Neural crest cell (in vitro differentiated cells): ENCODE measurements at places on chromosomes 3 and 15.

DNA sequence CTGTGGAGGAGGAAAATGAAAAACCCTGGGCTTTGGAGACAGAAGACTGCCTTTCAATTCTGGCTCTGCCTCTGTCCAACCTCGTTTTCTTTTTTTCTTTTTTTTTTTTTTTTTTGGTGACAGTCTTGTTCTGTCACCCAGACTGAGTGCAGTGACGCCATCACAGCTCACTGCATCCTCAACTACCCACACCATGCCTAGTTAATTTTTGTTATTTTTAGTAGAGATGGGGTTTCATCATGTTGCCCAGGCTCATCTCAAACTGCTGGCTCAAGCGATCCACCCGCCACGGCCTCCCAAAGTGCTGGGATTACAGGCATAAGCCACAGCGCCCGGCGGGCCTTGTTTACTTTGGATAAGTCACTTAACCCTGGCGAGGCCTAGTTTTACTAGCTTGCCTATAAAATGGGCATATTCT lies 66.3 kb upstream of the SLC25A26 start:
- DNase-seq: no peak

- DNase-seq: no peak
Observed at GRCh38 chr3:12856626-12857025, 15.3 kb upstream of the RPL32 start.

DNA sequence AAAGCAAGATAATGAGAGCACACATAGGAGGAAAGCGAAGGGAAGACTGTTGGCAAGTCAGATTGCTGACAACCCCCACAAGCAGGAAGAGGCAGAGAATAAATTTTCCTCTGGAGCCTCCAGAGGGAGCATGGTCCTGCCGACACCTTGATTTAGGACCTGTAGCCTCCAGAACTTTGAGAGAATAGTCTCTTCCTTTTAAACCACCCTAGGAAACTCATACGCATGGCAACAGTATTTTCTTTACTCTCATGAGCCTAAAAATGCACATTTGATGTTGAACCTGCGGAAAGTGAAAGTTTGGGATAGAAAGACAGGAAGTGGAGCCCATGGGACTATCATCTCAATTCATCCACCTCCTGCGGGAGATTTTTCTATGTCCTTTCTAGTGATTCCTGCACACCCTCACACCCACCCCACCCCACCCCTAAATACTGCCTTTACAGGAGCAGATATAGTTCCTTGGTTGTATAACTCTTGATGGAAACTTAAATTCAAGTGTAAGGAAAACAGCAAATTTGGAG lies 116.7 kb upstream of the LPP start:
- DNase-seq: no peak

GRCh38 chr3:43503067-43503728 lies 118.6 kb downstream of the ANO10 start:
- no peak for DNase-seq

DNA sequence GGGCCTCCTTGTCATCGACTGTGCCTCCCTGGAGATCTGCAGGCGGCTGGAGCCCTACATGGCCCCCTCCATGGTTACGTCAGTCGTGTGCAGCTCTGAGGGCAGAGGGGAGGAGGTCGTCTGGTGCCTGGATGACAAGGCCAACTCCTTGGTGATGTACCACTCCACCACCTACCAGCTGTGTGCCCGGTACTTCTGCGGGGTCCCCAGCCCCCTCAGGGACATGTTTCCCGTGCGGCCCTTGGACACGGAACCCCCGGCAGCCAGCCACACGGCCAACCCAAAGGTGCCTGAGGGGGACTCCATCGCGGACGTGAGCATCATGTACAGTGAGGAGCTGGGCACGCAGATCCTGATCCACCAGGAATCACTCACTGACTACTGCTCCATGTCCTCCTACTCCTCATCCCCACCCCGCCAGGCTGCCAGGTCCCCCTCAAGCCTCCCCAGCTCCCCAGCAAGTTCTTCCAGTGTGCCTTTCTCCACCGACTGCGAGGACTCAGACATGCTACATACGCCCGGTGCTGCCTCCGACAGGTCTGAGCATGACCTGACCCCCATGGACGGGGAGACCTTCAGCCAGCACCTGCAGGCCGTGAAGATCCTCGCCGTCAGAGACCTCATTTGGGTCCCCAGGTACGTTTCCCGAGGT lies 146.5 kb downstream of the LRRK1 start:
- no peak for DNase-seq

DNA sequence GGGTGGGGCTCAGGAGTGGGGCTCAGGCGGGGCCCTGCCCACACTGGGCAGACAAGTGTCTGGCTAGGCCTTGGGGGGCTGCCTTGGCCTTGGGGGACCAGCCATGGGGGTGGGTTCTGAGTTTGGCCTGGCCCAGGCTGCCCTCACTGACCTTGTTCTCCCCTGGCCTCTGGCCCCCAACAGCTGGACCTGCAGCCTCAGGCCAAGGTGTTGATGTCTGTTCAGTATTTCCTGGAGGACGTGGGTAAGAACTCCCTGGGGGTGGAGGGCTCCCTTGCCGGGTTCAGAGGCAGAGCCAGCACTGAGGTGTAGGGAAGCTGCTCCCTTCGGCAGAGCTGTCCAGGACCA lies 20.0 kb downstream of the PRKCD start:
- no peak for DNase-seq

- DNase-seq: no peak
Observed at GRCh38 chr3:8625991-8626390, 18.6 kb downstream of the SSUH2 start.

GRCh38 chr3:161915418-161915750 lies 418.8 kb downstream of the OTOL1 start:
- no peak for DNase-seq

- DNase-seq: no peak
Observed at GRCh38 chr3:146431240-146431639, 38.1 kb downstream of the PLSCR2 start.

- no peak for DNase-seq
Observed at GRCh38 chr3:89635137-89635536, 527.7 kb downstream of the EPHA3 start.

- no peak for DNase-seq
Observed at GRCh38 chr3:3133500-3133899, 6.8 kb downstream of the TRNT1 start.

DNA sequence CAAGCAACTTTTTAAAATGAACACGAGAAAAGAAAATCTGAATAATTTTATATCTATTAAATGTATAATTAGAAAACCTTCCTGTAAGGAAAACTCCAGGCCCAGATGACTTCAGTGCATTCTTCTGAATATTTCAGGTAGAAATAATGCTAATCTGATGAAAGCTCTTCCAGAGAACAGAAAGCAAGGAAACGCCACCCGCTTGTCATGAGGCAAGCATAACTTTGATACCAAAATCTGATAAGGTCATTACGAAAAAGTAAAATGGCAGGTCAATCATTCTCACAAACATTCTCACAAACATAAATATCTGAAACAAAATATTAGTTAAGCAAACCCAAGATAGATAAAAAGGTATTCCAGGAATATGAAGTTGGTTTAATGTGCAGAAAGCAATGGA lies 60.6 kb upstream of the PCSK6 start:
- DNase-seq: no peak

GRCh38 chr15:66733976-66734375 lies 31.9 kb downstream of the SMAD6 start:
- no peak for DNase-seq

GRCh38 chr3:122826278-122826677 lies 31.4 kb downstream of the SLC49A4 start:
- no peak for DNase-seq

- no peak for DNase-seq
Observed at GRCh38 chr3:78703944-78704343, 1063.9 kb downstream of the ROBO1 start.

GRCh38 chr3:63030666-63031065 lies 155.4 kb upstream of the CADPS start:
- no peak for DNase-seq

DNA sequence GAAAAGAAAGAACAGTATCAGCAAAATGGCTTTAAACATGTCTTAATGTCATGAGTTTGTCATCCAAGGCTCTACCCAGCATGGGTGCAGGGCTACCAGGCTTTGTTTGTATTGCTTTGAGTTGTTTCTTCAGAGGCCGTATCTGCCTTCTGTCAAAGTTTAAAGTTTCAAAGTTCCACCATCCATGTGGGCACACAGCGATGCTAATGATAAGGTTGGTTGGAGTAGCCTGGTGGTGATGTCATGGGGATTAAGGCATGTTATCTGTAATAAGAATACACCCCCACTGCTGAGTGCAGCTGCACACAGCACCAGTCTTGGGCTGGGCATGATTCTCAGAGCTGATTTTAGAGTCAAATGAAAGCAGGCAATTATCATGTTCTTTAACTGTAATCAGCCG lies 72.0 kb upstream of the LRTM1 start:
- DNase-seq: no peak

- no peak for DNase-seq
Observed at GRCh38 chr15:94205366-94205765, 26.0 kb upstream of the MCTP2 start.

DNA sequence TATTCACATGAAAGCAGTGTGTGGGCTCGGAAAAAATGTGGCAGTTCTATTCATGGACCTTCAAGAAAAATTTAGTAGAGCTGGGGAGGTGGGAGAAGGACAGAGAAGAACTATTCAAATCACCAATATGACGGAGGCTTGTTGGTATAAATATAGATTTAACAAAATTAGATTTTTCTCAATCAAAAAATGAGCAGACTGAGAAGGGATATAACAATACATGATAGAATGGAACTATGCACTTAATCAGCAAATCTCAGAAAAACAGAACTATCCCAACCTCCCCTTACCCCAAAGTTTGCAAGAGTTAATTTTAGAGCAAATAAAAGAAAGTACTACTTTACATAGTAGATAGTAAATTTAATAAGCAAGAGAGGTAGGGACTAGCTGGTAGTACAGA lies 194.6 kb upstream of the BCL6 start:
- no peak for DNase-seq

DNA sequence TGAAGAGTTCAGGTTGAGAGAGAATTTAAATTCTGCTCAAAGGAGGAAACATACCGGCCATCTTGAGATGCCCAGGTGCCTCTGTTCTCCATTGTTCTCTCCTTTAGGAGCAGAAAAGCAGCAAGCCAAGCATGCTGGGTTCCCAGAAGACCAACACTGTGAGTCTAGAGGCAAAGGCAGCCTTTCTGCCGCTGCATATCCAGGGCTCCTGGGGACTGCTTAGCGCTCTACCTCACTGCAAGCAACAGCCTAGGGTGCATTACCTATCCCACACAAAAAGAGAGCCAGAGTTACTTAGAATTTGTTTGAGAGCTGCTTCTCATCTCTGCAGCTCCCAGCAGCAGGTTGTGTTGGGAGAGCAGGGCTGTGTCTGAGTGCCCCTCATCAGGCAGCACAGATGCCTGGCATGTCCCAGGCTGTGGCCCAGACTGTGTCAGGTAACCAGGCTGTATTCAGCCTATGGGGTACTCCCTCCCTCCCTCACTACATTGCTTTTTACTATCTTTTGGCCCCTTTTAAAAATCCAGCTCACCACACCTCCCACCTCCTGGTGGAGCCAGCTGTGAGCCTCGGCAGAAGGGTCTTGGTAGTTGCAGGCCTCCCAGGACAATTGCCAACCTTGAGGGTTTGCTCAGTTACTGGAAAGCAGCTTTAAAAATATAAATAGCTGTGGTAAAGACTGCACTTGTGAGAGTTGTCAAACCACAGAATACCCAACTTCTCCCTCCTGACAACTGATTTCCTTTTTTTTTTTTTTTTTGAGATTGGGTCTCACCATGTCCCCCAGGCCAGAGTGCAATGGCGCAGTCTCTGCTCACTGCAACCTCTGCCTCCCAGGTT lies 30.2 kb downstream of the BCL2L10 start:
- no peak for DNase-seq

DNA sequence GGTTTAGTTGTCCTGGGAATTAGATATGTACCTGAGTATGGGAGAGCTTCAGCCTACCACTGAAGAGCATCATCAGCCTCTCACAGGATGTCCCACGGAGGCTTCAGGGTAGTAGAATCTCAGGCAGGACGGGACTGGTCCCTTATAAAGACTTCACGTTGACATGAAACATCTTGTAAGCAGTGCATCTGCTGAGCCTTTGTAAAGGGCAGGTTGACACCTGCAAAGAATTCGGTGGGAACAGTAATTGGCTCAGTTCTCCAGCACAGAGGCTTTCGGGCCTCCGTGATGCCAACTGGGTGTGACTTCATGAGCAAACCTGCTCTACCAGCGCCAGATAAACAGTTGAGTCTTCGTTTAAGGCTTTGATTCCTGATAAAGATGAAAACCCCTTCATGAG lies 26.9 kb upstream of the AVEN start:
- no peak for DNase-seq

DNA sequence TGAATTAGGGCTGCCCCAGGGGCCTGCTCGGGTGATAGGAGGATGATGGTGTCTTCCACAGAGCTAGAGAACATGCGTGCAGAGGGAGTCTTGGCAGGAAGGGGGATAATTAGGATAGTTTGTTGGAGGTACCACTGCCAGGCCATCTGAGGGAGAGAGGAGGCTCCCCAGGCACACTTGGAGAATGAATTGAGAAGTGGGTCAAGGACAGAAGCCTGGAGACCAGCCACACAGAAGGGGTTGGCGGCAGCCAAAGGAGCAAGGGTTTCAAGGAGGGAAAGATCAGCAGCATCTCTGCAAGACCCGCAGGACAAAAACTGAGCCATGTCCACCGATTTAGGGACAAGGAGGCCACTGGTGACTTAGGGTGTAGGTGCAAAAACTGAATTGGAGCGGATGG lies 6.9 kb downstream of the SLC28A1 start:
- DNase-seq: no peak

DNA sequence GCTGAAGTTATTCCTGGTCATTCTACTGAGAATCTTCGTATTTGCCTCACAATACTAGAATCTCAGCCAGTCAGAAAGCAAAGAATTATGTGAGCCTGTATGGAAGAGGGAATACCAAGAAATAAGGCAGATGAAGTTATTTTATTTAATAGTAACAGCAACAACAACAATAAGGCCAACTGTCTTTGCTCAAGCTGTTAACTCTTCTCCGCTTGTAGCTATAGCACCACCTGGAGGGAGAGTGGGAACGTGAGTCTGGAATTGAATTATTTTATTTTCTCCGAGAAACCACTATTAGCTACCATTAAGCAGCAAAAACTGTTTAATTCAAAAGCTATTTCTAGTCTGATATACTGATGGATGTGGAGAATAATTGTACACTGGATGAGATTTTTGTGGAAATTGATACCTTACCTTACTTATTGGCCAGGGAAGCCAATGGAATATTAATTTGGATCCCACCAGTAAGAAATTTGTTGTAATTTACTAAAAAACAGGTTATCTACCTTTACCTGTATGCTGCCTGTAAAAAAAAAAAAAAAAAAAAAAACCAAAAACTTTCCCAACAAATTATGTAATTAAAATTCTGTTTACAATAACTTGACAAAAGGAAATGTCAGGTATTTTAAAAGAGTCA lies 50.1 kb downstream of the CALML4 start:
- peak; percentile 43 for DNase-seq

GRCh38 chr3:109178708-109179107 lies 42.2 kb downstream of the C3orf85 start:
- no peak for DNase-seq

DNA sequence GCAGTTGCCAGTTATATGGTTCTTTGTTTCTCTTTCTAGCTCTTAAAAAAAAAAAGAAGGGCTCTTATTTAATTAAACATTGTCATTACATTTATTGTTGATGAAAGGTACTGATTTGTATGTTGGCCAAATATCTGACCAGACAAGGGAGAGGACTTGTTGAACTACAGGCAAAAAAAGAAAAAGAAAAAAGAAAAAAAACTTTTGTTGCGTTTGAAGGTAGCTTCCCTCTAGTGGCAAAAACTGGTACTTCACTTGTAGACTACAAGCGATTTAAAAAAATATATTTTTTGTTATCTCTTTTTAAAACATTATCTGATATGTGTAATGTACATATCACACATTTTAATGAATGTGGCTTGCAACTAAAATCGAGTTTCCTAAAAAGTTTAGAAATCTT lies 280.6 kb downstream of the ROBO2 start:
- DNase-seq: no peak
